ENCODE measurements at places on chromosomes 12 and 14.

GRCh38 chr12:53484686-53485575 is 14.3 kb downstream of the MAP3K12 start:
- peak; percentile 54 for DNase-seq

GRCh38 chr12:117188121-117188665 is 2.1 kb downstream of the FBXO21 start:
- no peak for DNase-seq

DNA sequence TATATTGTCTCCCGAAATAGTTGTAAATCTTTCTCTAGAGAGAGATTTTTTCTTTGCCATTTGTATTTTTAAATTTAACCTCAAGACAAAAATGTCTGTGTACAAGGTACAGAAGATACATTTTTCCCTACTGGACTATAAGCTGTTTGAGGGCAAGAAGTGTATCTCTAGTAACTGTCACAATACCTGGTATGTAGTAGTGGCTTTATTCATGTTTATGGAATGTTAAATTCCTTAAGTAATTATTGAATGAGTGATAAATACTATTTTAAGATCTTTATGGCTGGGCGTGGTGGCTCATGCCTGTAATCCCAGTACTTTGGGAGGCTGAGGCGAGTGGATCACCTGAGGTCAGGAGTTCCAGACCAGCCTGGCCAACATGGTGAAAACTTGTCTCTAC is 24.4 kb upstream of the CDK17 start:
- DNase-seq, result no peak

- no peak for DNase-seq
Observed at GRCh38 chr14:64956697-64957406, 14.3 kb upstream of the GPX2 start.

GRCh38 chr12:106724116-106724515 is 50.4 kb upstream of the RIC8B start:
- no peak for DNase-seq

GRCh38 chr14:22976620-22977433 is 5.5 kb downstream of the AJUBA start:
- no peak for DNase-seq

- peak; percentile 29 for DNase-seq
Observed at GRCh38 chr14:96156804-96157760, 47.6 kb upstream of the BDKRB2 start.

GRCh38 chr12:27673101-27673718 is 23.0 kb upstream of the REP15 start:
- DNase-seq, result no peak

DNA sequence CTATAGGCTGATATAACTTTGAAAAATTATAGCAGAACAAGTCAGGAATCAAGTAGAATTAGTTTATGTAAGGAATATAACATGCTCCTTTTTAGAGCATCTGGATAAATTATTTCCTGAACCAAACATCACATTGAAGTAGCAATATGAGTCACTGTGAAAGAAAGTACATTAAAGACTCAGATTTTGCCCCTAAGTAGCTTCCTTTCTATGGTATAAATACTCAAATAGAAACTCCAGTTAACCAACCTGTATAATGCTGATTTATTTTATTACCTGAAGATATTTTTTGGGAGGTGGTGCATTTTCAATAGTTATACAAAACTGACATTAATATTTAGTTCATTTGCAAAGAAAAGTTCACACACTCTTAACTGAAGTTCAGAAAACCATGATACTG is 312.1 kb downstream of the ITPR2 start:
- DNase-seq, result no peak

DNA sequence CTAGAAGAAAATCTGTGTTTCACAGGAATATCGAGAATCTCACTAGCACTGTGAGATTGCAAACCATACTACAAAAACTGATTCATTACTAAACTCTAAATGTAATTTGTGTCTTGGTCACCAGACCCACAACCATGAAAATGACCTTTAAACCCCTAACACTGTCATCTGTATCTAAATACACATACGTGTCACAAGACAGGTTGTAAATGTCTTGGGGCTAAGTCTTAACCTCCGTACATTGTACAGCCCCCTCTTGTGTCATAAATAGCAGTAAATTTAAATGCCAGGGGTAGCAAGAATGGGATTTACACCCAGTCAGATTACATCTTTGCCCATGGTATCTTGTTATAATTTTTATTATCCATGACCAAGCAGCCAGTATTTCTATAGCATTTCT is 117.3 kb downstream of the GPR135 start:
- no peak for DNase-seq

- DNase-seq, result peak; percentile 58
Observed at GRCh38 chr14:58560208-58560607, 77.6 kb upstream of the DACT1 start.

DNA sequence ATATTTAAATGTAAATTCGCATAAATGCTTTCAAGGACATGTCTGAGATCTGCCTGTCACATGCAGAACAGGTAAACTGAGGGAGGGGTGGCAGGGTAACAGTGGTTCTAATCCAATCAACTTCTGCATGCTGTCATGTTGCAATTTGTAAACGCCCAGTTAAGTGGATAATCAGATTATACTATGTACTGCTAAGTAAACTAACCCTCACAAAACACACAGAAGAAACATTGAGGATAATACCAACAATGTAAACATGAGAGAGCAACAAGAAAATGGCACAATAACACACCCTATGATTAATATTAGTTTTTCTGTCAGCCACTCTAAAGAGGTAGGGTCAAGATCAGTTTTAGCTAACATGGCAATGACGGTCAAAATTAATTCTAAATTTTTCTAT is 123.7 kb downstream of the KIF21A start:
- DNase-seq, result no peak

DNA sequence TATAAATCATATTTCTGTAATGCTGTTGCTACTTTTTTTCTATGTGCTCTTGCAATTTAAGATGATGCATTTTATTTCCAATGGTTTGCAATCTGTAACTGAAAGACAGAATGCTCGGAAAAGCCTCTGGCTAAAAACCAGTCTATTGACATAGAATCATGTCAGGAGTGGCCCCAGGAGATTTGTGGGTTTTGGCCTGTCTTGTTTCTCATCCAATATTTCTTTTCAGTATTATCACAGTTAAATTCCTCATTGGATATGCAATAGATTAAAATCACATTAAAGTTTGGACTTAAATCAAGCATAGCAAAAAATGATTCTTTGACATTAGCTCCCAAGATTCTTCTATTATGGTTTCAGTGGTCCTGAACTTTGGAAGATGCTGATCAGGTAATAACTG is 19.1 kb upstream of the SLC38A2 start:
- no peak for DNase-seq

DNA sequence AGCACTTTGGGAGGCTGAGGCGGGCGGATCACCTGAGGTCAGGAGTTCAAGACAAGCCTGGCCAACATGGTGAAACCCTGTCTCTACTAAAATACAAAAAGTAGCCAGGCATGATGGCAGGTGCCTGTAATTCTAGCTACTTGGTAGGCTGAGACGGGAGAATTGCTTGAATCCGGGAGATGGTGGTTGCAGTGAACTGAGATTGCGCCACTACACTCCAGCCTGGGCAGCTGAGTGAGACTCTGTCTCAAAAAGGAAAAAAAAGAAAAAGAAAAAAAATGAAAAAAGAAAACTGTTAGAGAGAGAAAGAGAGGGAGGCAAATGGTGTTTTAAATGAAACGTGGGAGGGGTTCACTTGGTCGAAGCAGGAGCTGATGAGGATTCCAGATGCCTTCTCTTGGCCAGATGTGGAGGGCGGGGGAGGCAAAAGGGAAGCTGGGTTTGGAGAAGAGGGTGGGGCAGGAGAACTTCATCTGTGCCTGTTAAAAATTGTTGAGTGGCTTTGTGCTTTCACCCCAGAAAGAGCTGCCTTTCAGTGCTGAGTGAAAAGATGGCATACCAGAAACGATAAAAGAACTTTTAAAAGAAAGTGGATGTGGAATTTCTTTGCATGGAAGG is 1.1 kb downstream of the EMP1 start:
- no peak for DNase-seq

DNA sequence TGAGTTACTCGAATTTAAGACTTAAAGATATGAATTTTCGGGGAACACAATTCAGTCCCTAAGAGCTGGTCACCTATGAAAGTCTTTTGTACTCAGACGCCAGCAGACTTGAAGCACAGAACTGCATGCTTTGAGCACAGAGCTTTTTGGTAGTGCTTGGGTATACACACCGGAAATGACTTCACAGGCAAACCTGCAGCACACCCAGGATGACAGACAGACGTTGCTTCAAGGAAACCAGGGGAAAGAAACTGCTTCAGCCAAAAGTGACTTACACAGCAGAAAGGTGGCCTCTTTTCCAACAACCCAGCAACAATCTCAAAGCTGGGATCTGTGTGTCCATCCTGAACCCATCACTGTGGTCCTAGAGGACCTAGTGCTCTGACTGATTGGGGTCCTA is 975.1 kb downstream of the AACS start:
- DNase-seq, result no peak

DNA sequence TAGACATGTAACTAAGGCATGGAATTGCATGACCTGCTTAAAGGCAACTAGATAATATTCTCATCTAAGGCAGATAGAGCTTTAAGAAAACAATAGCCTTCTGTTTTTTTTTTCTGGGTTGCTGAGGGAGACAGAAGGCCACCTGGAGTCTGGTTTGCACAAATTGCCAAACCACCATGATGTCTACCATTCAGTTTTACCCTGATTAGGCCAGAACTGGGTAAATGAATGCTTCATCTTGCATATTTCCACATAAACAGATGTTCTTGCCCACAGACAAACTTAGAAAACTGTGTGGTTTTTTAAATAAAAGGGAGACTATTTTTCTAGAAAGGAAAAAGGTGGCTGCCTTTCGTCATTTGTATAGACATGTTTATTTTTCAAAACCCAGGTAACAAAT is 278.7 kb upstream of the PRICKLE1 start:
- no peak for DNase-seq

GRCh38 chr12:99948370-99948769 is 36.4 kb downstream of the ANKS1B start:
- no peak for DNase-seq

DNA sequence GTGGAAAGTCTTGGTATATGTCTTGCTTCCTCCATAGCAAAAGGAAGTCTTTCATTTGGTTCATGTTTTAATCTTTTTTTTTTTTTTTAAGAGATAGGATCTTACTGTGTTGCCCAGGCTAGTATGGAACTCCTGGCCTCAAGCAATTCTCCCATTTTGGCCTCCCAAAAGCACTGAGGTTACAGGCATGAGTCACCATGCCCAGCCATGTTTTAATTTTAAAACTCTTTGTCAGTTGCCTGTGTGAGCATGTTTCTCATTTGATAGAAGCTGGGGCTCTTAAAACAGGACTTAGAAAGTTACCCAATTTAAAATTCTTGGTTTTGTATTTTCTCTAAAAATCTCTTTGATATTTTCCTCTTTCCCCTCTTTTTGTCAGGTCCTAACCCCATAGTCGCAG is 45.0 kb upstream of the REP15 start:
- no peak for DNase-seq

- no peak for DNase-seq
Observed at GRCh38 chr12:71642264-71642663, 21.4 kb downstream of the ZFC3H1 start.

DNA sequence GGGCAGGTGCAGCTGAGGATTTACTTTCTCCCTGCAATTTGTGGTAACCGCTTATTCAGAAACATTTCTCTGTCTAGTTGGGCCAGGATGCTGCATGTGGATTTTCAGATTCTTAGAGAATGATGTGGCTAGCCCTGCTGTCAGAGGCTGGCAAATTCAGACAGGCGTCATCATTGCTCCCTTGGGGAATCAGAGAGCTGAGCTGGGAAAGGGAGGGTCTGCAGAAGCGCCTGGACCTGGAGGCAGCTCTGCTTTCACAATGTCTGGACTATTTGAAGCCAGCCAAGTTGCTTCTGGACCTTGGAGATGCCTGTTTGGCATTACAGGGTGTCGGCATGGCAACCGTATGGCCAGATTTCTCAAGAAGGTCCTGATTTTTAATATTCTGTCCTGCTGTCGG is 3.4 kb downstream of the GALNT16 start:
- peak; percentile 77 for DNase-seq

GRCh38 chr14:69637503-69638031 is 26.2 kb downstream of the SUSD6 start:
- DNase-seq, result no peak

DNA sequence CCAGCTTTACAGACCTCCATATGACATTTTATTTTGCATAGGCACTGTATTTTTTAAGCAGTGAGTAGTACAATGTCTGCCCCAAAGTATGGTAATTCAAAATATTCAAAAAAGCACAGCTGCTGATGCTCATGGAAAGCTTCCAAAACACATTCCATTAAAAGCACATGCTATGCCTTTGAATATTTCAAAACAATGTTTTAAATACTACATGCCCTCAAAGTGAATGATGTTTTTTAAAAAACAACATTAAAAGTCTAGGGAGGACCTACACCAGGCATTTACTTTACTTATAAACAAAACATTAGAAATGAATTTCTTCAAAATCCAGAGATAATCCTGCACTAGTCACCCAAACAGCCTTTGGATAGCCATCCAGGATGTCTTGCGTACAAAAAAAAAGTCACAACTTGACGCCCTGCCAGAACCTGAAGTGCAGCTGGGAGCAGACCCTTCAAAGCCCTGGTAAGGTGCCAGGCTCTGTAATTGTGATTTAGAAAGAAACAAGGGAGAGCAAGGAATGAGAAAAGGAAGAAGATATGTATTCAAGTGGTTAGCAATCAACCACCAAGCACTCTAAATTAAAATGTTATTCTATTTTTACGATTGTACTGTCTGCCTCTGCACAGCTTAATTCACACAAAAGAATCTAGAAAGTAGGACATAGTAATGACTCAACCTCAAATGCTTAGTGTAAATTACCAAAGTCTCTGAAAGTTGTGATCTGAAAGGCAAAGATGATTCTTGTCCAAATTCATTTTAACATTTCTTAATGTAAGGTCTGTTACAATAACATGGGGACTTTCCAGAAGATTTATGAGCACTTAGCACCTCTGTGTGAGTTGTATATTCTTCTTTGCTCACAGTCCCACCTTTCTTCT is 31.9 kb downstream of the CEP83 start:
- no peak for DNase-seq

- DNase-seq, result peak; percentile 61
Observed at GRCh38 chr14:35366056-35366451, 38.5 kb downstream of the NFKBIA start.

DNA sequence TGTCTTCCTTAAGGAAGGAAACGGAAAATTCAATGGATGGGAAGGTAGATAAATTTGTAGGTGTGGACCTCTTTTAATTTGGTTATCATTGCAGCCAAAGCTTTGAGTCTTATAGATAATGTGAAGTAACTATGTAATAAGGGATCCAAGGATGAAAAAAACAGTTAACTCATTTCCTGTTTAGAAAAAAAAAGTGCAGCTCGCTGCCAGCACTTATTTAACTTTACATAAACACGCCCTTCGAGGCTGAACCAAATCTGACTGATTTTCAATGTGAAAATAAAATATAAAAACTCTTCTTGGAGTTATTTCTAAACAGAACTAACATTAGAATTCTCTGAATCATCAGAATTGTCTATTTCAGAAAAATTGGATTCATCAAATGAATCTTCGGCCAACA is 7.0 kb downstream of the NUBPL start:
- DNase-seq, result no peak
